ENCODE measurements at places on chromosomes 13 and 19. TPM values are rescaled to one million over a fixed set of nuclear protein-coding genes. Genes with fewer than 3 reads are reported as not detected.

The AZU1 gene
- total RNA-seq: 1.3 TPM

The KLK2 gene
- 1.8 TPM for total RNA-seq

The FZR1 gene
- total RNA-seq: 53.5 TPM

DNA sequence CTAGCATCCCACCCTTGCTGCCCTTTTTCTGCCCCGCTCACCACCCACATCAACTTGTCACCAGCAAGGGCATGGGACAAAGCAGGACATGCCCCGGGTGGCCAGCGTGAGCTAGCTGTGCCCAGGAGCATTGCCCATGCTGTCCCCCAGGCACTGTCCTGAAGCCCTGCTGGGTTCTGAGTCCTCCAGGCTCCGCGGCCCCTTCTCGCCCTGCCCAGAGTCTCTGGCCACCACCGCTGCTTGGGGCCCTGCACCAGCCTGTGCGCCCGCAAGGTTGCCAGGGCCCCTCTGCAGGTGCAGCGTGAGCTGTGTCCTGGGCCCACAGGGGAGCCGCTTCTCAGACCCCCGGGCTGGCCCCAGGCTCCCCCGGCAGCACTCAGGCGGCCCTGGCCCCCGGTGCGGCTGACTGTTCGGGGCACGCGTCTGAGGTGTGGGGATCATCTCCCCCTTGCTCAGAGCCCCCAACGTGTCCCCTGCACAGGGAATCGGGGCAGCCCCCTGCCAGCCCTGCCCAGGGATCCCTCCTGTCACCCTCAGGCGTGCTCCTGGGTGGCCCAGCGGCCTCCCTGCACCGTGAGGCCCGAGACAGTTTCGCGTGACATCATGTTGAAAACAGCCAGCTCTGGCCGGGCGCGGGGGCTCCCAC, 4.1 kb downstream of the CSNK1G2 start:
- H3K4me1 ChIP-seq: peaks cover 50% of the 10 kb centered on the region
- no peak overlapping the region for H3K27ac ChIP-seq
- no peak for DNase-seq
- no peak overlapping the region for H3K4me3 ChIP-seq
- H3K36me3 ChIP-seq: peaks cover 19% of the 10 kb centered on the region

The PRR19 gene
- total RNA-seq: 0.20 TPM
